ENCODE measurements at places on chromosomes 6 and 20. TPM values are rescaled to one million over a fixed set of nuclear protein-coding genes. Genes with fewer than 3 reads are reported as not detected.

Gene PI16
- total RNA-seq, result 0.43 TPM

Gene SLC26A8
- 0.14 TPM for total RNA-seq

Gene OLIG3
- not detected for total RNA-seq

Gene PACRG
- not detected for total RNA-seq

Gene TREML2
- total RNA-seq, result not detected

Gene TFAP2A
- under 0.01 TPM for total RNA-seq

Gene IL20RA
- total RNA-seq, result 0.55 TPM

Gene LINC00237
- total RNA-seq, result not detected
